ENCODE measurements at places on chromosomes 7 and 10.

DNA sequence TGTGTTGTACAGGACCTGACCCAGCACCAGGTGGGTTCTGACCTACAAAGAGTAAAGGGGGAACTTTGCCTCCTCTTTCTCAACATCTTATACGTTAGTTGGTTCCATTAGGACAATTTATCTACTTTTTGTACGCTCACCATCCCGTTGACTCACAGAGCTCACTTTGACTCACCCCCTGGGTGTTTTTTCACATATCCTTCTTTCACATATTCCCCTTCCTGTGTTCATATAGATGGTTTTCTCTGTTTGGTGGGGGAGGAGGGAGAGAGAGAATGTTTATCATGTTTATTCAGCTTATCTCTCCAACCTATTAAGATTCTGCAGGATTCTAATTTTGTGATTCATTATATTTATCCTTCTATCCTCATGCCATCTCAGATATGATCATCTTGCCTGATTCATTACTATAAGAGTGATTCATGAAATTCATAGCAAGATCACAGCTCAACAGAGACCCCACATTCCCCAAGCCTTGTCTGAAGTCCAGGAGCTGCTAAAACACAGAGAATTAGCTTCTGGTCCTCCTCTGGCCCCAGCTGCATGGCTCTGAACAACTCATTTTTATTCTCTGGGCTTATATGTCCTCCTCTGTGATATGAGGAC, 37.2 kb downstream of the PRSS2 start:
- H3K4me1 ChIP-seq = no peaks in the 10 kb centered on the region
- no peaks in the 10 kb centered on the region for H3K36me3 ChIP-seq
- no peak overlapping the region for H3K4me3 ChIP-seq
- peak; percentile 15 for DNase-seq

- H3K27ac ChIP-seq = no peak overlapping the region
- no peaks in the 10 kb centered on the region for H3K4me1 ChIP-seq
- H3K36me3 ChIP-seq = no peaks in the 10 kb centered on the region
- no peak overlapping the region for H3K4me3 ChIP-seq
- peak; percentile 19 for DNase-seq
These were observed 31.6 kb downstream of the SLC16A12 start for GRCh38 chr10:89503652-89504370.

DNA sequence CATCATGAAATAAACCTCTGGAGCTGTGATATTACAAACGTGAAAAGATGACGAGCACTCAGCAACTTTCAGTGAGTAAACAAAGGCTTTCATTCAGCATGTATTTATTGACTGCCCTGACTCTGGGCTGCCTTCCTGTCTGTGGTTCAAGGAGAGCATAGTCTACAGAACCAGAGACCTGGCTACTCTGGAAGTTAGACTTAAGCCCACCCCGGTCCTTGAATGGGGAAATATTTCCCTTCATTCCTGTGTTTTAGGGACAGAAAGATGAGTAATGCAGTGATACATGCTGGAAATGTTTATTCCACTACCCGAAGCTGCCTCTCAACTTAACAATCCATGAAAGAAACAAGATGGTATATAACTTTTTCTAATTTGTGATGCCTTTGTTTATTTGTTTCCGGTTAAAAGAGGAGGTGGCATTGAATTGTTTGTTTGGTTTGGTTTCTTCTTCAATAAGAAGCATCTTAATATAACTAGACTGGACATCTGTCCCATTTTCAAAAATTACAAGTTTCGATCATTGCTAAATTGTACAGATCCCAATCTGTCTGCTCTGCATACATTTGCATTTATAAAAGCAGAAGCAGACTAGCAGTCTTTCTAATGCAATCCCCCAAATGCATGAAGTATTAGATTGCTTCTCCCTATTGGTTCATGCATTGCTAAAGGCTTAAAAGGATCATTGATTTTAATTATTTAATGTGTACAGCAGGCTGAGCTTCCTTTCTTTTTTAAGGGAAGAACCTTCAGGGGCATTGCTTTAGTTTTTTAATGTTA, 57.7 kb downstream of the TRUB1 start:
- DNase-seq = peak; percentile 61
- no peak overlapping the region for H3K27ac ChIP-seq
- H3K36me3 ChIP-seq = no peaks in the 10 kb centered on the region
- H3K4me3 ChIP-seq = no peak overlapping the region
- H3K27me3 ChIP-seq = no peaks in the 10 kb centered on the region
- H3K4me1 ChIP-seq = peaks cover 5% of the 10 kb centered on the region

- no peak overlapping the region for H3K4me3 ChIP-seq
- no peaks in the 10 kb centered on the region for H3K27me3 ChIP-seq
- no peak for DNase-seq
- H3K4me1 ChIP-seq = peaks cover 12% of the 10 kb centered on the region
- no peaks in the 10 kb centered on the region for H3K36me3 ChIP-seq
These were observed 90.0 kb downstream of the CXCL12 start for GRCh38 chr10:44294726-44295412.

DNA sequence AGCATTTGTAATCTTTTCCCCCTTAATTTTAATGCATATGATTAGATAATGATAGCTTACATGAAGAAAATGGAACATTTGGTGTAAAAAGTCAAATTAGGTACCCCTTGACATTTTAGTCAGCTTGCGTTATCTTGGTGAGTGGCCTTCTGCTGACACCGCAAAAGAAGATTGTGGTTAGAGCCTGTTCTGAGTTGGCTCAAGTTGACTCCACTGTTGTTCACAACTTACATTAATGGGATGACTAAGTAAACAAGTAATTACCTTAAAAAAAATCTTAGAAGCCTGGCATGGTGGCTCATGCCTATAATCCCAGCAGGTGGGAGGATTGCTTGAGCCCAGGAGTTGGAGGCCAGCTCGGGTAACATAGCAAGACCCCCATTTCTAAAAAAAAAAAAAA, 24.2 kb downstream of the TRRAP start:
- no peak overlapping the region for H3K27ac ChIP-seq
- H3K36me3 ChIP-seq = peaks cover 68% of the 10 kb centered on the region
- H3K27me3 ChIP-seq = no peaks in the 10 kb centered on the region
- DNase-seq = no peak

GRCh38 chr10:132011024-132011423, 29.3 kb upstream of the BNIP3 start:
- DNase-seq = no peak
- no peaks in the 10 kb centered on the region for H3K36me3 ChIP-seq
- H3K27ac ChIP-seq = no peak overlapping the region
- peaks cover 36% of the 10 kb centered on the region for H3K27me3 ChIP-seq

GRCh38 chr7:106862317-106863089, 2.6 kb upstream of the PIK3CG start:
- peaks cover 3% of the 10 kb centered on the region for H3K4me1 ChIP-seq
- H3K4me3 ChIP-seq = no peak overlapping the region
- H3K27me3 ChIP-seq = no peaks in the 10 kb centered on the region
- H3K36me3 ChIP-seq = no peaks in the 10 kb centered on the region
- DNase-seq = peak; percentile 25

DNA sequence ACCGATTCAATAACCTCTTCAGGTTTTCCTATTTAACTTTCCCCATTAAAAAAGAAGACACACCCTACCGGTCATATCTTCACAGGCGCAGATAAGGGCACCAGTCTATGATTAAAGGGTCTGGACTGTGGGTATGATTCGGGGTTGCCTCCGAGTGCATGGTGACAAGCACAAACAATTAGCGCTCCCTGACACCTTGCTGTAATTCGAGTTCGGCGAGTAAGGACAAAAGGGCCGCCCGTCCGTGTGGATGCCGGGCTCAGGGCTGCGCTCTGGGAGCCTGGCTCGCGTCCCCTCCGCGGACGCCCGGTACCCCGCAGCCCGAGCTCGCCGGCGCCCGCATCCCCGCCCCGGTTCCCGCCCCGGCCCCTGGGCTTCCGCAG, 111.9 kb upstream of the RHEB start:
- H3K36me3 ChIP-seq = no peaks in the 10 kb centered on the region
- no peak for DNase-seq
- H3K4me3 ChIP-seq = peak overlapping the region; percentile 94
- no peaks in the 10 kb centered on the region for H3K4me1 ChIP-seq
- H3K27me3 ChIP-seq = no peaks in the 10 kb centered on the region

GRCh38 chr10:78063236-78063635, 29.6 kb downstream of the RPS24 start:
- H3K27me3 ChIP-seq = peaks cover 2% of the 10 kb centered on the region
- H3K4me3 ChIP-seq = no peak overlapping the region
- no peak overlapping the region for H3K27ac ChIP-seq
- H3K36me3 ChIP-seq = no peaks in the 10 kb centered on the region

GRCh38 chr7:151440799-151441445, 981 bp upstream of the CRYGN start:
- no peaks in the 10 kb centered on the region for H3K36me3 ChIP-seq
- H3K4me1 ChIP-seq = peaks cover 6% of the 10 kb centered on the region
- no peak for DNase-seq

GRCh38 chr7:137932881-137933269, 69.0 kb downstream of the CREB3L2 start:
- peaks cover 37% of the 10 kb centered on the region for H3K4me1 ChIP-seq
- H3K36me3 ChIP-seq = peaks cover 2% of the 10 kb centered on the region
- H3K4me3 ChIP-seq = no peak overlapping the region

- no peak overlapping the region for H3K4me3 ChIP-seq
- H3K27me3 ChIP-seq = no peaks in the 10 kb centered on the region
- no peak overlapping the region for H3K27ac ChIP-seq
- no peaks in the 10 kb centered on the region for H3K36me3 ChIP-seq
- no peaks in the 10 kb centered on the region for H3K4me1 ChIP-seq
These were observed 108.3 kb upstream of the CDK6 start for GRCh38 chr7:92944633-92945032.

GRCh38 chr10:112926906-112927688, 22.9 kb upstream of the TCF7L2 start:
- no peak for DNase-seq
- no peak overlapping the region for H3K4me3 ChIP-seq
- no peaks in the 10 kb centered on the region for H3K27me3 ChIP-seq
- no peaks in the 10 kb centered on the region for H3K36me3 ChIP-seq
- H3K4me1 ChIP-seq = peaks cover 3% of the 10 kb centered on the region
- H3K27ac ChIP-seq = no peak overlapping the region

DNA sequence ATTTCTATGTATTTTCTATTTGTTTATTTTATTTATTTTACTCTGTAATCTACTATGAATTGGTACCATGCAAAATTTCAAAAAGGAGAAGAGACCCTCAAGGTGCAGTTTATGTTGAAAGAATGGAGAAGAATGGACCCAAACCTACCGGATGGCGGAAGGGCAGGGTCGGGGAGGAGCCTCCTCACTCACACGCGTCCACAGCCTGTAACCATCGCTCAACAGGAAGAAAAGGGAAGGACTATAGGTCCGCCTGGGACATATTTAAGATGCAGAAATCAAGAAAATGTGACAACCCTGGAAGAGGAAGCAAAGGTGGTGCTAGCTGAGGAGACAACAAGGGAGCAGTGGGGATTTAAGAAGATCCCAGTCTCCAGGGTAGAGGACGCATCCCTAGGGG, 158.4 kb downstream of the COBL start:
- no peak overlapping the region for H3K4me3 ChIP-seq
- no peaks in the 10 kb centered on the region for H3K36me3 ChIP-seq
- H3K27me3 ChIP-seq = peaks cover 10% of the 10 kb centered on the region

All from IMR-90 (cell line).